ENCODE measurements at places on chromosomes 3 and 15.

DNA sequence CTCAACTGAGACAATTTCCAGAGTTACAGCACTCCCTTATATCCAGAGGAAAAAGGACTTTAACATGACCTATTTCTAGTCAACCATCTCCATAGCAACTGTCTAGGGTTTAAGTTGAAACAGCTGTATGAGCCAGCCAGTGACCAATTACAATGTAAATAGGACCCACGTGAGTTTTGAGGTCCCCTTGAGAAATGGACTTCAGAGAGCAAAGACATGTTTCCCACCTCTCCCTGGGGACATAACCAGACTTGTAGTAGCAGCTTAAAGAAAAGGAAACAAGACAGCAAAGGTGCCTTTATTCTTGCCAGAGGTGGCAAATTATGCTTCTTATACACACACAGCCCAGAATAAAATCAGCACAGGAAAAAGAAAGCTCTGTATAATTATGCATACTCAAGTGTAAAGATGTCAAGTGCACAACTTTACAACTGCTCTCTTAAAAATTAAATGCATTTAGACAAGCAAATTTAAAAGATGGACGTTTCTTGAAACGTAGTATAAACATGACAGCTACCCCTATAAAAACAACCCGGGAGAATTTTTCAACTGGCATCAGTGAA is 40.2 kb downstream of the SUMF1 start:
- peak; percentile 98 for DNase-seq

DNA sequence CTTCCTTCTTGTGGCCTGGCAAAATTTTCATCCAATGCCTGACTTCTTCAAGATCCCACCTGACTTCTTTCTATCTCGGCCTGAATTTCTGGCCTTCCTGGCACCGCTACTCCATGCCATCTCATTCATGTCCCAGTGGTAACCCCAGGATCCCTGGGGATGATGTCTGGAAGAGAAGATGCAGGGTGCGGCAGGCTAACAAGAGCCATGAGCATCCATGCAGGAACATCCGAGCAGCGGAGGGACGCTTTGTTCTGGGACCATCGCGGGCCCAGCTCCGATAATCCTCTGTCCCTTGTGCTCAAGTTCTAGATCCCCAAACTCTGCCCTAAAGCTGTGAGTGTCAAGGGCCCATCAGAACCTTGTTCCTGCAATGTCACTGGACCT is 10.9 kb downstream of the MYL3 start:
- DNase-seq, result no peak

- peak; percentile 38 for DNase-seq
Measured at GRCh38 chr3:178022599-178022998, 513.6 kb upstream of the KCNMB2 start.

GRCh38 chr3:124883766-124884473 is 3.2 kb downstream of the ITGB5 start:
- DNase-seq, result peak; percentile 46

- no peak for DNase-seq
Measured at GRCh38 chr3:194084284-194084683, 51.7 kb upstream of the HES1 start.

- no peak for DNase-seq
Measured at GRCh38 chr3:111932946-111933345, 45.9 kb upstream of the ABHD10 start.

- DNase-seq, result peak; percentile 95
Measured at GRCh38 chr15:74179101-74179841, 5.8 kb downstream of the ISLR start.

All from adipocyte (in vitro differentiated cells).